ENCODE measurements at places on chromosomes 3 and 15.

GRCh38 chr3:154119951-154120350, 1.2 kb upstream of the ARHGEF26 start:
- no peak for DNase-seq

DNA sequence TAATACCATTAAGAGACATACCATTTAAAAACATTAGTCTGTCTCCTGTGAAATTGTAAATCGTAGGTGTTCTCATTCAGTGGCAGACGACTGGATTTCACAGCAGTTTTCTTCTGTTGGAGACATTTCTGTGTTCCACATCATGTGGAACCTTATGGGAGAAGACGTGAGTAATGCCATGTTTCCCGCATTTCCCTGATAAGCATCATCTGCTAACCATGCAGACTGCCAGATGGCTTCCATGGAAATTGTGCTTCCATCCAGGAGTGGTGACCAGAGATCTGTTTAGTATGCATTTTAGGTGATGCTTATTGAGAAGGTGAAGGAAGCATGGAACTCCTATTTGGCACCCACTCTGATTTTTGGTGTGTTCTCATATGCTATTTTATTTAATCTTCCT, 28.4 kb upstream of the ST3GAL6 start:
- DNase-seq = no peak

GRCh38 chr3:53161450-53161819, 426 bp downstream of the PRKCD start:
- no peak for DNase-seq

DNA sequence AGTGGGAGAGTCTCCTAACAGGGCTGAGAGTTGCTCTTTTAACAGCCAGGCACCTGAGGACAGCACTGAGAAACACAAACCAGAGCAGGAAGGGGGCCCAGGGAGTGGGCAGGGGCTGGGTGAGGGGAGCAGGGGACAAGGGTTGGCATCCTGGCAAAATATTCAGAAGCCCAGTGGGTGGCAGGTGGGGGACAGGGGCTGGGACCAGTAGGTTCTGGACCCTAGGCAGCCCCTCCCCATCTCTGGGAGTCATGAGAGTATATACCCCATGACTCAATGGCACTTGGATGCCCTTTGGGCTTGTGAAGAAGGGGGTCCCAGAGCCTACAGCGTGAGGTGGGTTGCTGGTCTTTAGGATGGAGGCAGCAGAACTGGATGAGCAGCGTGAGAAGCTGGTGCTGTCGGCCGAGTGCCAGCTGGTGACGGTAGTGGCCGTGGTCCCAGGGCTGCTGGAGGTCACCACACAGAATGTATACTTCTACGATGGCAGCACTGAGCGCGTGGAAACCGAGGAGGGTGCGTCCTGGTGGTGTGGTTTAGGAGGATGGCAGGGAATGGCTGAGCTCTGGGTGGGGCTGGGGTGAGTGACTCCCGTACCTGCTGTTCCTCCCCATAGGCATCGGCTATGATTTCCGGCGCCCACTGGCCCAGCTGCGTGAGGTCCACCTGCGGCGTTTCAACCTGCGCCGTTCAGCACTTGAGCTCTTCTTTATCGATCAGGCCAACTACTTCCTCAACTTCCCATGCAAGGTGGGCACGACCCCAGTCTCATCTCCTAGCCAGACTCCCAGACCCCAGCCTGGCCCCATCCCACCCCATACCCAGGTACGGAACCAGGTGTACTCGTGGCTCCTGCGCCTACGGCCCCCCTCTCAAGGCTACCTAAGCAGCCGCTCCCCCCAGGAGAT, 24.2 kb downstream of the NBEAL2 start:
- no peak for DNase-seq

- DNase-seq = no peak
Measured at GRCh38 chr3:64195789-64196188, 29.5 kb downstream of the PRICKLE2 start.

DNA sequence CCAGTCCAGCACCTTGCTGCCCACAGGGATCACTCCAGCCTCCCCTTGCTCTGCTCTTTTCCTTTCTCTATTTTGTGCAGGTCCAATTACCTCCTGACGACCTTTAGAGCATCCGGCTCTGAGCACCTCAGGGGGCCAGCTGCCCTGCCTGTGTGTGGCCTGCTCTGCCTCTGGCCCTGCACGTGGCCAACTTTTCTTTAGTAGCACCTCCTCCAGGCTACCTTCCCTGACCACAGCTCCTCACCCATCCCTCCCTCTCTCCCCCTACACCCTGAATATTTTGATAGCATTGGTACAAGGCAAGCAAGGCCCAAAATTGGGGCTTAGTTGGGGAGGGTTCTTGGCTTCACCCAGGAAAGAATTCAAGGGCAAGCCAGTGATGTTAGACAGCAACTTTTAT, 66.9 kb upstream of the PRR20G start:
- DNase-seq = no peak
